A549 treated with DMSO at 1 μM for 4 hours (cell line): ENCODE measurements at places on chromosomes 11 and 22. TPM values are rescaled to one million over a fixed set of nuclear protein-coding genes. Genes with fewer than 3 reads are reported as not detected.

NRXN2 gene
- 0.13 to 1.1 TPM (median 0.34 TPM) in 5 replicates for total RNA-seq

HEPN1 gene
- total RNA-seq, result not detected in 5 replicates

PTPRCAP gene
- total RNA-seq, result 0.22 to 0.36 TPM (median 0.30 TPM) in 5 replicates

ISX gene
- total RNA-seq, result not detected in 5 replicates

C11orf87 gene
- total RNA-seq, result 0.01 to 0.06 TPM (median 0.02 TPM) in 4 of 5 replicates, not detected in the other

C11orf16 gene
- not detected in 5 replicates for total RNA-seq

KCNE3 gene
- 0.13 TPM in 1 of 5 replicates, not detected in the others for total RNA-seq

PRODH gene
- 0.11 to 0.71 TPM (median 0.44 TPM) in 5 replicates for total RNA-seq

MYO7A gene
- 1.2 to 1.5 TPM (median 1.4 TPM) in 5 replicates for total RNA-seq

VSIG2 gene
- total RNA-seq, result 0.08 TPM in 1 of 5 replicates, not detected in the others

CD6 gene
- 0.06 to 0.47 TPM (median 0.15 TPM) in 5 replicates for total RNA-seq

OR52H1 gene
- total RNA-seq, result not detected in 5 replicates

TMEM151A gene
- total RNA-seq, result 2.0 to 3.5 TPM (median 3.2 TPM) in 5 replicates

OTOG gene
- total RNA-seq, result not detected in 5 replicates

TRIM6 gene
- 11.4 to 16.0 TPM (median 13.3 TPM) in 5 replicates for total RNA-seq

BSCL2 gene
- 59.2 to 86.7 TPM (median 72.8 TPM) in 5 replicates for total RNA-seq

ART5 gene
- 0.23 to 0.57 TPM (median 0.34 TPM) in 4 of 5 replicates, not detected in the other for total RNA-seq

OR56A1 gene
- not detected in 5 replicates for total RNA-seq

ARHGEF17 gene
- total RNA-seq, result 11.0 to 14.3 TPM (median 12.7 TPM) in 5 replicates

GPHA2 gene
- total RNA-seq, result not detected in 5 replicates

WNT11 gene
- 0.88 to 1.4 TPM (median 1.2 TPM) in 5 replicates for total RNA-seq

NLRP10 gene
- total RNA-seq, result not detected in 5 replicates

PAMR1 gene
- 0.06 TPM in 1 of 5 replicates, not detected in the others for total RNA-seq

NDUFC2 gene
- 242 to 295 TPM (median 243 TPM) in 5 replicates for total RNA-seq

ASCL2 gene
- not detected in 5 replicates for total RNA-seq

DERL3 gene
- total RNA-seq, result 0.43 to 0.69 TPM (median 0.47 TPM) in 5 replicates

KCNJ5 gene
- 0.06 to 0.14 TPM (median 0.07 TPM) in 4 of 5 replicates, not detected in the other for total RNA-seq
